ENCODE measurements at places on chromosomes 5 and 9. TPM values are rescaled to one million over a fixed set of nuclear protein-coding genes. Genes with fewer than 3 reads are reported as not detected.

The ADGRD2 gene
- not detected for total RNA-seq

The IL3 gene
- total RNA-seq = not detected

The PCDHB11 gene
- total RNA-seq = 15.3 TPM

The TAS2R1 gene
- total RNA-seq = not detected

The LRSAM1 gene
- total RNA-seq = 16.3 TPM

The PIK3R1 gene
- total RNA-seq = 132 TPM

The FAM169A gene
- total RNA-seq = 2.2 TPM

The LEAP2 gene
- total RNA-seq = 1.3 TPM

The TNFSF15 gene
- 0.81 TPM for total RNA-seq

The SHISAL2B gene
- total RNA-seq = not detected

The EEIG1 gene
- total RNA-seq = 63.1 TPM
